ENCODE measurements at places on chromosomes 2 and 18. TPM values are rescaled to one million over a fixed set of nuclear protein-coding genes. Genes with fewer than 3 reads are reported as not detected.

Gene CBLN2
- 2.7 TPM for total RNA-seq

- H3K4me1 ChIP-seq: no peaks in the 10 kb centered on the region
- no peaks in the 10 kb centered on the region for H3K36me3 ChIP-seq
- no peak for DNase-seq
- no peak overlapping the region for H3K4me3 ChIP-seq
Measured at GRCh38 chr2:239300242-239300641, 100.6 kb downstream of the HDAC4 start.

Gene LAMA1
- 1.1 TPM for total RNA-seq

DNA sequence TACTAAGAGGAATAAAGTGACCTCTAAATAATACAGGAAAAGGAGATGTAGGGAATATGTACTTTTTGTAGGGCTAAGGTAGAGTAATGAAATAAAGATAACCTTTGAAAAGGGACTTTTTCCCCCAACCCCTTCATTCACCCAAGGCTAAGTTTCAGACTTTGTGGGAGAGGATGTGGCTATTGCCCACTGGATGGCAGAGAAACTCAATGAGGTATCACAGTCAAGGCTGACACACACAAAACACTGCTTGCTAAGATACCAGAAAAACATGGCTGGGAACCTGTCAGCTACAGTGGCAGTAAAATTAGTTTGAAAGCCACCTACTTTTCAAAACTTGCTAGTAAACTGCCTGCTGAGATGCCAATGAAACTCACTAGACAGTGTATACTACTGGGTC, 158.8 kb upstream of the WDSUB1 start:
- no peaks in the 10 kb centered on the region for H3K27me3 ChIP-seq
- peaks cover 34% of the 10 kb centered on the region for H3K36me3 ChIP-seq
- H3K27ac ChIP-seq: no peak overlapping the region
- no peaks in the 10 kb centered on the region for H3K4me1 ChIP-seq

GRCh38 chr18:50614838-50615237, 55.0 kb downstream of the MAPK4 start:
- peak; percentile 73 for DNase-seq
- H3K27ac ChIP-seq: no peak overlapping the region
- no peaks in the 10 kb centered on the region for H3K4me1 ChIP-seq
- H3K27me3 ChIP-seq: no peaks in the 10 kb centered on the region

- no peaks in the 10 kb centered on the region for H3K27me3 ChIP-seq
- H3K27ac ChIP-seq: no peak overlapping the region
- no peaks in the 10 kb centered on the region for H3K36me3 ChIP-seq
- no peak overlapping the region for H3K4me3 ChIP-seq
Measured at GRCh38 chr2:65388051-65388531, 44.3 kb downstream of the SPRED2 start.

DNA sequence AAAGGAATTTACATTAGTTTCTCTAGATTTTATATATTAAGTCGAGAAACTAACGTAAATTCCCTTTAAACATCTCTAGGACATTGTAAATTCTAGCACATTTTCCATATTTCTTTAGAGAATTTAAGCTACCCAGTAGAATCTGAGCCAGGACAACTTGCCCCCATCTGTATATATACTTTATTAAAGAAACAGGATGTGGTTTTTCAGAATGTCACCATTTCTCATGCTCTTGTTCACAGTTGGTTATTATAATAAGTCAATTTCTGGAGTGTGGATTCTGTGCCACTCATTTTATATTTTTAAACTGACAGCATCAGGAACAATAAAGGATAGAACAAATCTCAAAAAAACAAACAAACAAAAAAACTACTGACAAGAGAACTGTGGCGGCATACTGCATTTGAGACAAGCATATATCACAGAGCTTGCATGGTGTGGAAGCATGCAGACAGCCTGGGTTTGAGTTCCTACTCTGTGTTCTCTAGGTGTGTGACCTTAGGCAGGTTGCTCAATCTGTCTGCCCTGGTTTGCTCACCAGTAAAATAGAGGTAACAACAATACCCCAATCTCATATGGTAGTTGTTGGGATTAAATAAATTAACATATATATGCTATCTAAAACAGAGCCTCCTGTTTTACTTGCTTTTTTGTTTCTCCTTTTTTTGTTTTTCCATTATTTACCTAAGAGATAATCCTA, 61.4 kb upstream of the DNER start:
- no peak for DNase-seq
- no peak overlapping the region for H3K27ac ChIP-seq
- no peak overlapping the region for H3K4me3 ChIP-seq
- H3K4me1 ChIP-seq: no peaks in the 10 kb centered on the region
- H3K36me3 ChIP-seq: peaks cover 85% of the 10 kb centered on the region
- H3K27me3 ChIP-seq: no peaks in the 10 kb centered on the region

Gene IL36A
- total RNA-seq: not detected

DNA sequence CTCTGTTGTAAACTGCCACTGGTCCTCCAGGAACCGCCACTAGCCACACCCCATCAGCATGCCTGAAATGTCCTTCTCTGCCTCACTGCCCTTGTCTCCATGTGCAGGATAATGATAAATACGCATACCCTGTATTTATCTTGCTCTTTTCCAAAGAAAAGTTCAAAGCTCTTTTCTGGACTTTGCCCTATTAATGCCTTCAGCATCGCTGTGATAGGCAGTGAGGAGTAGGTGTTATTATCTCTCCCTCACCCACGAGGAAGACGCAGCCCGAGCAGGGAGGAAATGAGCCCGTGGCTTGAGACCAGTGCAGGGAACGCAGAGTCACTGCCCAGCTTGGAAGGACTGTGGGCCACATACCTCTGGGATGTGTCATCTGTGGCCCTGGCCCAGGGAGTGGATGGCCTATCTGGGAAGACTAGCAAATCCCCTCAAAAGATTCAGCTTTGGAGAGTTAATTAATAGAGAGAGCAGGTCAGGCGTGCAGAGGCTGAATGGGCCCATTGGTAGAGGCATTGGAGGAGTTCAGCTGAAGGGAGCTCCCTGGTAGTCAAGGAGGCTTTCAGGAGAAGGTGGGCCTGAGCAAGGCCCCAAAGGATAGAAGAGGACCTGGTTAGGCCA, 39.5 kb upstream of the MCFD2 start:
- peaks cover 51% of the 10 kb centered on the region for H3K36me3 ChIP-seq
- H3K4me3 ChIP-seq: no peak overlapping the region
- peak overlapping the region; percentile 70 for H3K27ac ChIP-seq
- H3K4me1 ChIP-seq: peaks cover 26% of the 10 kb centered on the region
- no peaks in the 10 kb centered on the region for H3K27me3 ChIP-seq
- DNase-seq: peak; percentile 88

- DNase-seq: no peak
- no peak overlapping the region for H3K27ac ChIP-seq
- H3K36me3 ChIP-seq: no peaks in the 10 kb centered on the region
- no peaks in the 10 kb centered on the region for H3K4me1 ChIP-seq
- no peak overlapping the region for H3K4me3 ChIP-seq
Measured at GRCh38 chr2:224169847-224170246, 130.8 kb upstream of the SERPINE2 start.
